Stimulated activated CD4-positive, alpha-beta T cell treated with anti-CD3 and anti-CD28 coated beads, TNF-alpha, amount 100 ng/mL, for 24 hours (primary cell): ENCODE measurements at places on chromosomes 4 and X.

DNA sequence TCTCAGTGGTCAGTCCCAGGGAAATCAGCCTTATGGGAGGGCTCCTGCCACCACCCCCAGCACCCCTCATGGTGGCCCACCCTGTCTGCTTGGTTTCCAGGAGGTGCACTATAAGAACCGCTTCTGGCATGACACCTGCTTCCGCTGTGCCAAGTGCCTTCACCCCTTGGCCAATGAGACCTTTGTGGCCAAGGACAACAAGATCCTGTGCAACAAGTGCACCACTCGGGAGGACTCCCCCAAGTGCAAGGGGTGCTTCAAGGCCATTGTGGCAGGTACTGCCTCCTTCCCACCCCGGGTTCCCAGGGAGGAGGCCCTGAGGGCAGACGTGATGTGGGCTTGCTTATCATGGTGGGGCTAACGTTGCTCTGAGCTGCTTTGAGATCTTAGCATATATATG lies 44.3 kb downstream of the MAP7D3 start:
- no peak for DNase-seq

DNA sequence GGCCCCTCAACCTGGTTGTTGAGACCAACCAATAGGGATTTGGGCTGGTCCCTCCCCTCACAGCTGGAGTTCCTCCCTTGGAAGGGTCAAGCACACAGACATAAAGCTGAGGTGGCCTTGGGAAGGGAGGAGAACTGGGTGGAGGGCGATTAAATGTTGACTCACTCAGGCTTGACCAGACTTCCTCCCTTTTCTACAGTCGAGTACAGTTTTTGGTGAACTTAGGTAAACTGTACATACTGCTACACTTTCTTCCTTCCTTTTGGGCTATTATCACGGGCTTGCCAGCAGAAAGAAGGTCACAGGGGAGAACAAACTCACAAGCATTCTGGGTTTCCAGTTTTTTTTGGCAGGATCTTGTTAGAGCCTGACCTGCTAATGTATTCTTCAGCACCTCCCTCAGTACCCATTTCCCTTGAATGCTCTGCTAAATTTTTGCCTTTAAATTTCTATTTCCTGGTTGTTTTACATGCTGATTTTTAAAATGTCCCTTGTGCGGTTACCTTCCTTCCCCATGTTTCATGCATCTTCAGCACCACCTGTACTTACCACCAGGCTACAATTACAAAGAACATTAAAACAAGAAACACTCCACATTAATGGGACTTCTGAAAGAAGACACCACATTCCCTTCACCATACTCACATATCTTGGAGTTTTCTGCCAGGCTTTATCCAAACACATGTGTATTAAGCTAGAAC lies 135.2 kb upstream of the RASGEF1B start:
- no peak for DNase-seq

- no peak for DNase-seq
Observed at GRCh38 chr4:8589823-8590545, 2.6 kb upstream of the CPZ start.

DNA sequence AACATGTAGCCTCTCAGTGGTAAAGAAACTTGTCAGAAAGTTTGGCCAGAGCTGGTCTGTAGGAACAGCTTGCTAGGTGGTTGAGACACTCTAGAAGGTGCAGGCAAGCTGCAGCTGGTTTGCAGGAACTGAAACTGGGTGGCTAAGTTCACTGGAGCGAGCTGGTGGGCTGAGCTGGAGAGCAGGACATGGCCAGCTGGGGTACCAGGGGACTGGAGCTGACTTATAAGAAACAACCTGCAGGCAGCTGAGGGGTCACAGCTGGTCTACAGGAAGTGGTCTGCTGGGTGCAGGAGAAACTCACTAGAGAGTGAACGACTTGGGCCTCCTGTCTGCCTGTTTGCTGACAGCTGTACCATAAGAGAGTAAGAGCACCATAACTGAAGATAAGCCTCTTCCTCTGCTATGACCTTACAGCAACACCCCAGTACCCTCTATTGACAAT lies 157.1 kb upstream of the LNX1 start:
- DNase-seq, result no peak

- no peak for DNase-seq
Observed at GRCh38 chr4:24560868-24561368, 23.4 kb downstream of the DHX15 start.

DNA sequence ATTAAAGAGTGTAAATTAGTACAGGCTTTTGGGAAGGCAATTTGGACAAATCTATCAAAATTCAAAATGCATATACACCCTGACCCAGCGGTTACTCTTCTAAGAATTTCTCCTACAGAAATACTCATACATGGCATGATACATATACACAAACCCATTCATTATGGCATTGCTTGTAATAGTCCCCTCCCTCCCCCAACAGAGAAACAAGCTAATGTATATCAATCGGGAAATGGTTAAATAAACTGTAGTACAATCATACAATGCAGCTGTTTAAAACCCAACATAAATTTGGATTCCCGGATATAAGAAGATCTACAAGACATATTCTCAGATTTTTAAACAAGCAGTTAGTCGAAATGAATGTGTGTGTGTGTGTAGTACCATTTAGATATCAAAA lies 808 bp downstream of the HUWE1 start:
- DNase-seq, result no peak

- no peak for DNase-seq
Observed at GRCh38 chr4:145019346-145019745, 78.7 kb downstream of the ANAPC10 start.

GRCh38 chr4:8917868-8918783 lies 46.5 kb upstream of the HMX1 start:
- DNase-seq, result peak; percentile 70

GRCh38 chr4:89616382-89616781 lies 220.6 kb downstream of the SNCA start:
- DNase-seq, result no peak

- DNase-seq, result peak; percentile 75
Observed at GRCh38 chr4:1579901-1580691, 104.0 kb downstream of the FAM53A start.

DNA sequence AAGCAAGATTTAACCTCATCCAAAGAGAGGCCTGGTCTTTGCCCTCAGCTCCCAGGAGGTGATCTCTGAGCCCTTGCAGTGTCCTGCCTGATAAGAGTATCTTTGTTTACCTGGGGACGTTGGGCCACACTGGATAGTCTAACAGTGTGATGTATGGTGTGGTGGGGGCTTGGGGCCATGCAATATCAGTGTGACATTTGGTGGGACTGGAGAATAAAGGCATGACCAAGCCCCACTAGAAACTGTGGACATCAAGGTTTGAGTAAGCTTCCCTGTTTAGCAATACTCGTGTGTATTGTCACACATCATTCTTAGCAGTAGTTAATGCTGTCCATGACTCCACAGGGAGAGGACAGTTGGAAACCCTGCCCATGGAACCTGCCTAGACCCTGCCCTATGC lies 34.4 kb downstream of the BBS12 start:
- DNase-seq, result no peak

GRCh38 chrX:13742397-13743176 lies 8.0 kb downstream of the OFD1 start:
- DNase-seq, result no peak

DNA sequence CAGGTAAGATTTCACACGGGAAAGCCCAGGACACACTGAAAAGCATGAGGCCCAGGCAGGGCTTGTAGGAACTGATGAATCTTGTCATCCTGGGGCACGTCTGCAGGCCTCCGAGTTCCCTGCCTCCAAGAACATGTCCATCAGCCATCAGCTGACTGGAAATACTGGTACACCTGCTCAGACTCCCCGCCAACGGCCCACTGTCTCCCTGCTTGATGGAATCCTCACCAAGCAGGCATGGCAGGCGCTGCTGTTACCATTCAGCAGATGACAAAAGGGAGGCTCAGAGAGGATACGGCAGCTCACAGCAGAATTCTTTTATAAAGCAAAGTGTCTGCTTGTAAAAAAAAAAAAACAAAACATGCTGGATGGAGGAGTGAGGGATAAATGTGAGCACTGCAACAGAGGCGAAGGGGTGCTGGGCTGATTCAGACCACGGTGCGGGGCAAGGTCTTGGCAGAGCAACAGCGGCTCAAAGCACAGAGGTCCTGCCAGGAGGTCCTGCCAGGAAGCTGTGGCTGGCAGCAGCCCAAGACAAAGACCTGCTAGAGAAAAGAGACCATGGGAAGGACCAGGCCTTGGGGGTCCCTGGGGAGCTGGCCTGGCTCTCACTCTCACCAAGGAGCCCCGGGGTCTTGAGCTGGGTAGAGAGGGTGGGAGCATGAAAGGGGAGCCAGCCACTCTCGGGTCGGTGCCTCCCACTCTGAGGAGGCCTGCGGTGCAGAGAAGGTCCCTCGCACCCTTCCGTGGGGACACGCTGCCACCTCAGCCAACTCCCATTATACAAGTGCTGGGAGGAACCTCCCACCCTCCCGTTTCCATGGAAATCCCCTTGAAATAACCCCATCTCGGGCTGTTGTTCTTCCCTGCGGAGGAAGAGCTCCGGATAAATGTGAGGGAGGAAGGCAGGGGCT lies 25.6 kb downstream of the PPP2R2C start:
- no peak for DNase-seq

- no peak for DNase-seq
Observed at GRCh38 chr4:94039226-94039625, 168.4 kb upstream of the SMARCAD1 start.

GRCh38 chr4:125125276-125125675 lies 189.5 kb upstream of the FAT4 start:
- DNase-seq, result no peak

DNA sequence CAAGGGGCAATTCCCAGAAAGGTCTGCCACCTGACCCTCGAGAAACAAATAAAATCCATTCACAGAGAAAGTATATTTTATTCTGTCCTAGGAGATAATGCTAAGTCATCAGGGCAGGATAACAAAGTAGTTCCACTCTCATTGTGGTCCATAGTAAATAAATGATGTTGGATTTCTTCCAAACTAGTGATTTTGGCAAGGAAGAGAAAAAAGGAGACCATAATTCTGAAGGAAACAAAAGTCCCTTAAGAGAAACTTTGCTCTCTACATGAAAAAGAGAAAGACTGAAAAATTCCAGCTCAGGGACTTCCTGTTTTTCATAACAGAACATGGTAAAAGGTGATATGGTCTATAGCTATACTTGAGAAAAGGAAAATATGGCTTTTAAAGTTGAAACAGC lies 71.5 kb upstream of the DDX60 start:
- no peak for DNase-seq

DNA sequence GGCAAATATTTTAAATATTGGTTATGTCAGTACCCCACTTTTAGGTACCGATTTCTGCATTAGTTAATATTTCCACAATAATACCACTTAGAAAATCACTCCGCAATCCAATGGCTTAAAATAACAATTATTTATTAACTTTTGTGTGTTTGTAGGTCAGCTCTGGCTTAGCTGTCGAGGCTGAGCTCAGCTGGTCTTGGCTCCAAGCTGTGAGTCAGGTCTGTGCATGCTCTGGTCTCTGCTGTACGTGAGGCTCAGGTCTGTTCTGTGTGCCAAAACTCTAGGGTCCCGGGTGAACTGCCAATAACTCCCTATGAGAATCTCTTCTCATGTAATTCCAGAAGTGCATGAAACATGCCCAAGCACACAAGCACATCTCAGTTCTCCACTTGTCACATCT lies 245.8 kb upstream of the GK2 start:
- no peak for DNase-seq

DNA sequence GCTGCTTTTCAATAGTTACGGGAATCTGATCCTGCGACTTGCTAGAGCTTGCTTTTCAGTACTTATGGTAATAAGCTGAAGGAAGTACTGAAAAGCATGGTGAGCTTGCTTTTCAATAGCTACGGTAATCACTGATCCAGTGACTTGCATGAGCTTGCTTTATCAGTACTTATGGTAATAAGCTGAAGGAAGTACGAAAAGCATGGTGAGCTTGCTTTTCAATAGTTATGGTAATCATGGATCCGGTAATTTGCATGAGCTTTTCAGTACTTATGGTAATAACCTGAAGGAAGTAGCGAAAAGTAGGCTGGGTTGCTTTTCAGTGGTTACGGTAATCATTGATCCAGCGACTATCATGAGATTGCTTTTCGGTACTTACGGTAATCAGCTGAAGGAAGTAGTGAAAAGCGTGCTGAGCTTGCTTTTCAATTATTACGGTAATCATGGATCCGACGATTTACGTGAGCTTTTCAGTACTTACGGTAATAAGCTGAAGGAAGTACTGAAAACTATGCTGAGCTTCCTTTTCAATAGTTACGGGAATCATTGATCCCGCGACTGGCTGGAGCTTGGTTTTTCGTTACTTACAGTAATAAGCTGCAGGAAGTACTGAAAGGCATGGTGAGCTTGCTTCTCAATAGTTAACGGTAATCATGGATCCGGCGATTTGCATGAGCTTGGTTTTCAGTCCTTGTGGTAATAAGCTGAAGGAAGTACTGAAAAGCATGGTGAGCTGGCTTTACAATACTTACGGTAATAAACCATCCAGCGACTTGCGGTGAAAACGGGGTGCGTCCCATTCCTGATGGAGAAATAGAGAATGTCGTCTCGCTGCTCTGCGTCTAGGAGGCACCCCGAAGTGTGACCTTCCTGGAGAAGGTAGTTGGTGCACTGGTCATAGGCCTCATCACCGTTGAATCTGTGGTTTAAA lies 6.5 kb downstream of the CRLF2 start:
- DNase-seq, result no peak

- DNase-seq, result no peak
Observed at GRCh38 chr4:176236946-176237345, 32.1 kb downstream of the ASB5 start.

DNA sequence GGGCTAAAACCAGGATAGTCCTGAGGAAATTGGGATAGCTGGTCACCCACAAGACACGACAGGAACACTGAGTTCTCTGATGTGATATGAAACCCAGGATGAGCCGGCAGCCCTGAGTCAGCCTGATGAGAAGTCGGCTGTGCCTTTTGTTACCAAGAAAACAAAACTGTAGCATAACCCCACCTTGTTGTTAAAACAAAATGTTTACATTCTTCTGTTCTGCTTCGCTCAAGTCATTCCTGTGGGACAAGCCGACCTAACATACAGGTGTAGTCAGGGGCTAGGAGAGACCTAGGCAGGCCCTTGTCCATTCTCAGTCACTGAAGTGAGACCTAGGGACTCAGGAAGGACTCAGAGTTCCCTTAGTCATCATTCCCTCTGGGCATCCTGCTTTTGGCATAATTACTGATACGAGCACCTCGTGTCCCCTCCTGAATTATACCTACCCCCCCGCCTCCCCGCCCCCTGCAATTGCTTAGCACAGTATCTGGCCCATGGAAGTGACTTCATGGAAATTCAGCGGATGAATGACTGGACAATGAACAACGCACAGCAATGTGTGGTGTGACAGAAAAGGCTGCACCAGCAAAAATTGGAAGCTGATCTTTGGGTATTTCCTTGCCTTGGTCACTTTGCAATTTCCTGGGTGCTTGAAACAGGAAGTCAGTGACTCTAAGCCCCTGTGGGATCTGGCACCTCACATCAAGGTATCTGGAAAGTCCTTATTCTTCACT lies 31.9 kb upstream of the TLR2 start:
- no peak for DNase-seq

DNA sequence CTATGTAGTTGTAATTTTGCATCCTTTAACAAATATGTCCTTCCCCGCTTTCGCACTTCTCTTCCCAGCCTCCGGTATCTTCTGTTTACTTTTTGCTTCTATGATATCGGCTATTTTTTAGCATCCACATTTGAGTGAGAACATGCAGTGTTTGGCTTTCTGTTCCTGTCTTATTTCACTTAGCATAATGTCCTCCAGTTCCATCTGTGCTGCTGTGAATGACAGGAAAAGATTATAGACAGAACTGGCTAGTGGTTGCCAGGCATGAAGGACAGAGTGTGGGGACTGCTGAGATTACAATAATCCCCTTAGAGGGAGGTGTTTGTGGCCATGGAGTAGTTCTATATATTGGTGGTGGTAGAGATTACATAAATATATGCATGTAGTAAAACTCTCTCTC lies 588.6 kb downstream of the NLGN4X start:
- no peak for DNase-seq
